ENCODE measurements at places on chromosomes 1 and 21. TPM values are rescaled to one million over a fixed set of nuclear protein-coding genes. Genes with fewer than 3 reads are reported as not detected.

Gene CDA
- not detected for total RNA-seq

Gene CDK18
- 1.2 TPM for total RNA-seq

Gene CFHR4
- total RNA-seq: 0.25 TPM

Gene FAM229A
- 2.2 TPM for total RNA-seq
